Stimulated activated CD8-positive, alpha-beta memory T cell treated with anti-CD3 and anti-CD28 coated beads, Interleukin-4, amount 100 ng/mL, for 1 hour (primary cell): ENCODE measurements at places on chromosomes 4 and X.

DNA sequence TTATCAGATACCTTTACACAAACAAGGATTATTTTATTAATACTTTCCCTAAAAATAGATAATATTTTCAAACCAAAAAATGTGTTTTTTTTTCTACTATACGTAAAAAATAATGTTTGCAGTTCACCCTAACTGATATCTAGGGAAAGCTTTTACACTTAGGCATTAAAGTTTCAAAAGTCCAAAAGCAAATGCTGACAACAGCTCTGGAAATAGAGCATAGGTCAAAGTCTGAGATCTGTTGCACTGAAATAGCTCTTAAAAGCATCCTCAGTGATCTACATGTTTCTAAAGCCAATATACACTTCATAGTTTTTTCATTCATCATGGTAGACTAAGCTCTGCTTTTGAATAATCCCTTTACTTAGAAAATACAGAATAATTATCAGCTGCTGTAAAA lies 222.8 kb downstream of the TRAM1L1 start:
- DNase-seq: no peak

- no peak for DNase-seq
These were observed 80.7 kb downstream of the ZAR1 start for GRCh38 chr4:48570646-48571220.

DNA sequence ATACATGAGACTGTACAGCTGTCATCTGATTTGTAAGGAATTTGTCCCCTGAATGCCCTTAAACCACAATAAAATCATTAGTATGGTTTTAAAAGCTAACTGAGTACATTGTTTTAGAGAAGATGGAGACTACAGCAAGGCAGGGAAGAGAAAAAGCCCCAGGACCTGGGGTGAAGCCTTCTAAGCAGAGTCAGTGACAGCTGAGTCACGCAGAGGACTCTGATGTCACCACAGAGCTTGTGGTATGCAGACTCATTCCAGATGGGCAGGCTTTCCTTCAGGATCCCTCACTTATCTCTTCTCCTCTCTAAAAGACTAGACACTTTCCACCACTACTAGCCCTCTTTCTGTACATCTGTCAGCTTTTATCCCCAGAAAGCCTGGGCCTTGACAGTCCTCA lies 97.1 kb upstream of the ATOH1 start:
- DNase-seq: no peak

DNA sequence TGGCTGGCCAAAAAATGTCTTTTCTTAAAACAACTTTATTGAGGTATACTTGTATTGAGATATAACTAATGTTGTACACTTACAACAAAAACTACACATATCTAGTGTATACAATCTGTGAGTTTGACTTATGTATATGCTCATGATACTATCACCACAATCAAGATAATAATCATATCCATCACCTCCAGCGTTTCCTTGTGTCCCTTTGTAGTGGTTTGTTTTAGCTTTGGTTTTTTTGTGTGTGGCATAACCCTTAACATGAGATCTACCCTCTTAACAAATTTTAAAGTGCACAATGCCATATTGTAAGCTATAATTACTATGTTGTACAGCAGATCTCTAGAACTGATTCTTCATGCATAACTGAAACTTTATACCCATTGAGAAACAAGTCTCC lies 13.4 kb upstream of the PCSK1N start:
- DNase-seq: no peak

GRCh38 chr4:186727977-186728519 lies 4.4 kb upstream of the FAT1 start:
- no peak for DNase-seq

- DNase-seq: no peak
These were observed 259.5 kb downstream of the SHOX start for GRCh38 chrX:889966-890651.

DNA sequence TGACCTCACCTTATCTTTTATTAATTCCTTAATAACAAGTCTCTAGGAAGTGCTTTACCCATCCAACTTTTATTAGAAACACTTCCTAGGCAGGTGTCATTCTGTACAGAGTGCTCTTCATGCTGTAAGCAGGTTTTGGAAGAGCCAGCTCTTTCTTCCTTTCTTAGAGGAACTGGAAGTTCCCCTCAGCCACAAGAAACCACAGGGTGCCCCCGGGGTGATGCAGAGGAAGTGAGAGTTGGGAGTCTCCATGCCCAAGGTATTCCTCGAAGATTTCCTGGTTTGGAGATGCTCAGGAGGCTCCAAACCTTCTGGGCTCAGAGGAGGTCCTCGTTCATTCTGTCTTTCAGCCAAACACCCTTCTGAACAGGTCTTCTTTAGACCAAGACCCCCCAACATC lies 83.8 kb downstream of the EGF start:
- no peak for DNase-seq

DNA sequence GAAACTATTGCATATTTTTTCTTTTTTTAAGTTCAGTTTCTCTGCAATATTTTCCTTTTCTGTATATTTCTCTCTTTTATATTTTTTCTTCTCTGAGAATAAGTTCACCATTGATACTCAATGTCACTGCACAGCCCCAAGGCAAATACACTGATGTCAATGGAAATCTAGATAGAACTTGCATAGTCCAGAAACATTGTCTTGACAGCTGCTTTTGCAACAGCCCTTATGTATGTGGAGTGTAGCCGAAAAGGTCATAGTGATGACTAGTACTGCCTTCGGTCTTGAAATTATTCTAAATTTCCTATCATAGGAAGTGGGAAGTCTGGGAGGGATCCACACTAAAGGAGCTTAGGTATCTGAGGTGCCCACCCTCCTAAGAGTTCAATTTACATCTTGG lies 150.0 kb downstream of the SPOCK3 start:
- no peak for DNase-seq

DNA sequence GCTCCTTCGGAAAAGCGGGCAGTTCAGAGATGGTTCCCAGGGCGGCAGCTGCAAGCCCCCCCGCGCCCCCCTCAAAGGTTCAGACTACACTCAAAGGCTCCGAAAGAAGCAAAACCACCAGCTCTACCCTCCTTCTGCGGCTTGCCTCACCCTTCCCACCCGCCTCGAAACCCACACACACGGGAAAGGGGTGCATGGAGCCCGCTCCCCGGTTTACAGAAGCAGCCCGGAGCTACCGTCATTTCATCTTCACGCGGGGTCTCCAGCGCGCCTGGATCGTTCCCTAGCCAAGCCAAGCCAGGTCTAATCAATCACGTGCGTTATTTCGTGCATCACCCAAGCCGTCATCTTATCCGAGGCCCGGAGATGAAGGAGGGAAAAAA lies 1.2 kb downstream of the NLGN4X start:
- no peak for DNase-seq

GRCh38 chrX:150544222-150544787 lies 24.1 kb upstream of the MTM1 start:
- DNase-seq: no peak

DNA sequence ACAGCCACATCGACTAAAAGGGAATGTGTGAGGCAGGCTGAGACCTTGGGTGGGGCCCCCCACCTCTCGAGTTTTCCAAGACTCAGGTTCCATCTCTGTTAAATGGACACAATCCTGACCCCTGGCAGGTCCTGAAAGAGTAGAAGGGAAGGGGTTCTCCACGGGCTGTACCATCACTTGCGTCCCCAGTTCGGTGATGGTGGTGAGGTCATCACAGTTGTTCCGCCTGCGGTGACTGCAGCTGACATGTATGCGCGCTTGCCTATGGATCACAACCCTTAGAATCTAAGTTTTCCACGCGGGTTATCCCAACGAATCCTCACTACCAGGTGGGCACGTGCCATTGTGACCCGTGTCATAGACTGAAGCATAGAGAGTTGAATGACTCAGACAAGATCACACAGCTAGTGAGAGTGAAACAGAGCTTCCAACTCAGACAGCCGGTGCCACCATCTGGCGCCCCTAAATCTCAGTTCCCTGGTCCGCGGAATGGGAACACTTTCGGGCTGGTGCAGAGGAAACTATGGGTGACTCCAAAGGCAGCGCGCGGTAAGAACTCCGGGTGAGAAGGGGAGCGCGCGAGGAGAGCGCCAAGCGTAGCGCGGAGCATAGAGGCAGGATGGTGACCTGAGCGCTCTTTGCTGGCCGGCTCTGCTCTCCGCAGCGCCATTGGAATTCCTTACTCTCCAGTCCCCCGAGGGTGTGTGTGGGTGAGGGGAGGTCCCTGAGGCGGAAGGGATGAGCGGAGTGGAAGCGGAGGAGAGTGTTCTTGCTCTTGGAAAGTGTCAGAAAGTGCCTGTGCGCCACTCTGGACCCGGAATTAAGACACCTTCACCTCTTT lies 10.5 kb downstream of the MSX1 start:
- DNase-seq: no peak

GRCh38 chr4:117001077-117001476 lies 84.3 kb downstream of the TRAM1L1 start:
- no peak for DNase-seq

GRCh38 chr4:119510395-119511149 lies 118.0 kb downstream of the PDE5A start:
- DNase-seq: no peak

DNA sequence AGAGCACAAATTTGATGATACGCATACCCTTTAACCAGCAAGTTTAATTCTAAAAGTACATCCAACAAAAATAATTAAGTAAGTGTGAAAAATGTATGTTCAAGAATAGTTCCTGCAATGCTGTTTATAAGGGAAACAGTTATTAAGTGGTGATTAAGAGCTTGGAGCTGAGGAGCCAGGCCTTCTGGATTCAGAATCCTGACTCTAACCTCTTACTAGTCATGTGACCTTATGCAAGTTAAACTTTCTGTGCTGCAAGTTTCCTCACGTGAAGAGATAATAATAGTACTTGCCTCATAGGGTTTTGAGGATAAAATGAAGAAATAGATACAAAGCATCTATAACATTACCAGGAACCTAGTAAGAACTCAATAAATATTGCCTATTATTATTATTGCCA lies 77.7 kb downstream of the FAM13A start:
- DNase-seq: no peak

DNA sequence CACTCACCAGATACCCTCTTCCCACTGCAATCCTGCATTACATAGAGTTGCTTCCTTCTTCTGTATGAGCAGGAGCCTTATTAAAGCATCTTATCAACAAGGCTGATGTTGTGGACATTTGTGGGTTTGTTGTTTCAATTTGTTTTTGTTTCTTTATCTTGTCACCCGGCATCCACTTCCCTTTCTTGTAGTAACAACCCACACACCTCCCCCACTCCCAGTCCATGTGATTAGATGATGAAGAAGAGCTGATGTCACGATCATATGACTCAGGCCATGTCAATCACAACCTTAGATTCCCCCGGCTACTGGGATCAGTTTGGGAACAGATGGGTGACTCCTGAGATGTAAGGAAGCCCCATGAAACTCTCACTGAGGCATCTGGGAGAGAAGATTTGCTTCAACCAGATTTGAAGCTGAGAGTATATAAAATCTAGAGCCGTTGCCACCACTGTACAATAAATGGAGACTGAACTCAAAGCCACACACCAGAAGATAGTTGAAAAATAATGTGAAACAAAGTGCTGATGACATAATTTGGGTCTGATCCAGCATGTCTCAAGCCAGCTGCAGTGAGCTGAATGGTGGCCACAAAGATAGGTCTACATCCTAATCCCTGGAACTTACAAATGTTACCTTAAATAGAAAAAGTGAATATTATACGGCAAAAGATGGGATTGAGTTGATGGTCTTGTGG lies 34.1 kb upstream of the SRD5A3 start:
- DNase-seq: no peak

GRCh38 chr4:772776-773175 lies 53.2 kb downstream of the CPLX1 start:
- no peak for DNase-seq

- no peak for DNase-seq
These were observed 175.2 kb downstream of the ADGRL3 start for GRCh38 chr4:61375301-61375700.

- DNase-seq: no peak
These were observed 1.8 kb downstream of the ZIC3 start for GRCh38 chrX:137567682-137568232.

GRCh38 chr4:101835121-101835904 lies 44.8 kb downstream of the BANK1 start:
- DNase-seq: no peak

DNA sequence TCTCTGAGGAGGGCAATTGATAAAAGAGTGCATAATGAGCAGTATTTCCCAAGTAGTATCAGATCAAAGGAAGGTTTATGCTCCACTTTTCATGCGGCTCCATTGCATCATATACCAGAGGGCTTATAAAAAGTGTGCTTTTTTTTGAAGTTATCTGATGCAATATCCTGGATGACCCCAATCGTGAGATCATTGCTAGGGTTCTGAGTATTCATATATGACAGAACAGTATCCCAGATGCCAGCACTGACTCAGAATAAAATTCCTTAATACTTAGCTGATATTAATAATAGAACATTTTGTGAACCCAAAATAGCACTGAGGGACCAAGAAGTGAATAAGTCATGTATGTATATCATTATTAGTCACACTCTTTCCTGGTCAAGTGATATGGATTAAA lies 945.5 kb upstream of the AGA start:
- DNase-seq: no peak

- no peak for DNase-seq
These were observed 11.2 kb upstream of the YIPF7 start for GRCh38 chr4:44662623-44663005.
